Glomerular endothelial cell (primary cell): ENCODE measurements at places on chromosomes 4 and X.

GRCh38 chr4:189001283-189001970 is 862.2 kb downstream of the TRIML1 start:
- DNase-seq, result no peak

- DNase-seq, result no peak
These were observed 402.8 kb upstream of the NWD2 start for GRCh38 chr4:36841583-36842326.

GRCh38 chrX:152892999-152893891 is 4.6 kb upstream of the ZNF185 start:
- DNase-seq, result no peak

GRCh38 chr4:112519689-112520597 is 4.0 kb upstream of the NEUROG2 start:
- DNase-seq, result no peak

DNA sequence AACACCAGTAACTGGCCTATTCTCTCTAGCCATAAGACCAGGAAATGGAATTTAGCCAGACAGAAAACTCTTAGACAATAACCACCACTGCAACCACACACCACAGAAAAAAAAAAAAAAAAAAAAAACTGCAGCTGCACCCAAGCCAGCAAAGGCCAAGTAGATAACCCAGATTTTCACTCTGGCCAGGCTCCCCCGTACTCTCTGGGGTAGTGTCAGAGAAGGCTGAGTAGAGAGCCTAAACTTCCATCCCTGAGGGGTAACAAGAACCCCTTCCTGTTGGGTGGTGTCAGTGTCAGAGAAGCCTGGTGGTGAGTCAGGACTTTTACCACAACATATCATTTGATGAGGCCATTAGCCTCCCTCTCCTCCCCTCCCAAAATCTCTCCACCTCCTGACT is 5.6 kb upstream of the DLG3 start:
- DNase-seq, result no peak

DNA sequence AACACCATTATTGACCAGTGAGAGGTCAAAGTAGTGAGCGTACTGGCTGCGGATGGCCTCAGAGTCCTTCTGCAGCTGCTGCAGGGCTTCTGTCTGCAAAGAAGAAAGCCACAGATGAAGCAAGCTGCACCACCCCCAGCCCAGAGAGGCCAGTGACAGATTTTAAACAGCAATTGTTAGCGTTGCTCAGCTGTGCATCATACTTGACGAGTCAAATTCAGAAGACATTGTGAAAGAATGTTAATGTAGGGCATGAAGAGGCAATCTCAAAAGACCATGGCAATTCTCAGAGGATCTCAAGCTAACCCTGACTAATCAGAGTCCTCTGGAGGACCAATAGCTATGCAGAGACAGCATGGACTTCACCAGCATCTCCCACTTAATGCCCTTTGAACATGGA is 16.6 kb downstream of the DKC1 start:
- no peak for DNase-seq

GRCh38 chr4:85381968-85382367 is 93.0 kb upstream of the ARHGAP24 start:
- no peak for DNase-seq

DNA sequence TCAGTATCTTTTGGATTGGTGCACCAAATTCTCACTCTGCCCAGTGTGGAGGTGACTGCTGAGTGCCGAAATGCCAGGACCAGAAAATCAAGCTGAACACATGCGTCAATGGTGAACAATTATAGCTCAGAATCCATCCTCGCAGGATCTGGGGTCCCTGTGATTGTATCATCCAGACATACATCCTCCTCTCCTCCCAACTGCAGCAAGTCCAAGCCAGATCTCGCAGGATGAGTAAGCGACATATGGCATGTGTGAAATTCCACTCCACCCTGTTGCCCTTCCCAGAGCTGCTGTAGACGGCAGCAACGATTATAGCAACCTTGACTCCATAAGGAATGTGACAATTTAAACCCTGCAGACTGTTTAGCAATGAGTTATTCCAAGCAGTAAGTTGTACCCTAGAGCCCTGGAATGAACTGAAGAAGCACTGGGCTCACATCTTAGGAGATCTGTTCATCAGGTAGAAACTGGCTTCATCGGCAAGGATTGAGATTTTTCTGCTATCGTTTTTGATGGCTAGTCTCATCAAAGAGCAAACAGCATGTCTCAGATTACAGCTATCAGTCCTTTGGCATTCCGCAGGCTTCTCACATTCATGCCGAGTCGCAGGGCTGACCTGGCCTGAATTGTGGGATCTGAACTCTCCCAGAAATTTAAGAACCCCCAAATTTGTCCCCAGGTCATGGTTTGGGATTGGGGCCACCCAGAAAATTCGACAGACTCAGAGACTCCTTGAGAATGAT is 35.5 kb upstream of the SORBS2 start:
- no peak for DNase-seq

GRCh38 chrX:4263030-4263803 is 549.8 kb upstream of the PRKX start:
- DNase-seq, result no peak
